NCI-H345 (cell line): ENCODE measurements at places on chromosomes 2 and 18.

- no peak for DNase-seq
Measured at GRCh38 chr2:207688597-207688996, 22.8 kb upstream of the CCNYL1 start.

GRCh38 chr18:47752796-47753645 is 177.4 kb downstream of the SMAD2 start:
- DNase-seq: no peak

DNA sequence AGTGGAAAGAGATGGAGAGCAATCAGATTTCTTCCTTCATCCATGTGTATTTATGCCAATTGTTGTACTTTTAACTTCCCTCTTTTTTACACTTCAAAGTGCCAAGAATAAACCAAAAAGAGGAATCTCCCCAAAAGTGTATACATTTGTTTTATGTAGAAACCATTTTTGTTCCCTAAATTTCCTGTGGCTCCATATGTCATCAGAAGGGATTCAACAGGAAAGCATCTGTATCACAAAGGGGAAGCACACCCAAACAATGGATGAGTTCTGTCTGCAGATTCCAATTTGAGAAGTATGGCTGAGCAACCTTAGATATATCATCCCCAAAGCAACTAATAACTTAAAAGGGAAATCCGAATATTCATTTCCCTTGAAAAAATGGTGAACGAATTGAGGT is 275.0 kb downstream of the MREG start:
- DNase-seq: no peak

DNA sequence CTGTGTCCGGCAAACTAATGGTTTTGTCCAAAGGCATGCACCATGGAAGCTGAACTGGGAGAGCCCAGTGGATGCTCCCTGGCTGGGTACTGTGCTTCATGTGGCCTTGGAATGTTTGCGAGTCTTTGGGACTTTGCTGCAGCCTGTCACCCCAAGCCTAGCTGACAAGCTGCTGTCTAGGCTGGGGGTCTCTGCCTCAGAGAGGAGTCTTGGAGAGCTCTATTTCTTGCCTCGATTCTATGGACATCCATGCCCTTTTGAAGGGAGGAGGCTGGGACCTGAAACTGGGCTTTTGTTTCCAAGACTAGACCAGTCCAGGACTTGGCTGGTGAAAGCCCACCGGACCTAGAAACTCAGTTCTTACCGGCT is 1.7 kb downstream of the MARS2 start:
- DNase-seq: no peak

DNA sequence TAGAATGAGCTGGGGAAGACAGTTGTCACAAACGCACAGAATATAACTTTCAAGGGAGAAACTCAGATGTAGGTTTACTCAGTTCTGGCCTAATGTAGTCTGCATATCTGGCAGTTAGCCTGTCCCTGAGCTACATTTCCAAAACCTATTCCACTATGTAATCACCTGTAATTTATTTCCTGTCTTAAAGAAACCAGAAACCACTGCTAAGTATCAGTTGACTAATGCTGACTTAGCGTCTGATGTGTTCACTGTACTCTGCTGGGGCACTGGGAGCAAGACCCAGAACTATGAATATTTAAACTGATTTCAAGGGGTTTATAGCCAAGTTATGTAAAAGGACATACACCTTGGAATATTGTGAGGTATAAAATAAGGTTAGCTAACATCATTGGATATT is 1995.2 kb upstream of the PIK3C3 start:
- no peak for DNase-seq

GRCh38 chr2:232680006-232680405 is 17.1 kb upstream of the GIGYF2 start:
- no peak for DNase-seq

- no peak for DNase-seq
Measured at GRCh38 chr2:145729993-145730770, 1210.3 kb upstream of the ZEB2 start.

DNA sequence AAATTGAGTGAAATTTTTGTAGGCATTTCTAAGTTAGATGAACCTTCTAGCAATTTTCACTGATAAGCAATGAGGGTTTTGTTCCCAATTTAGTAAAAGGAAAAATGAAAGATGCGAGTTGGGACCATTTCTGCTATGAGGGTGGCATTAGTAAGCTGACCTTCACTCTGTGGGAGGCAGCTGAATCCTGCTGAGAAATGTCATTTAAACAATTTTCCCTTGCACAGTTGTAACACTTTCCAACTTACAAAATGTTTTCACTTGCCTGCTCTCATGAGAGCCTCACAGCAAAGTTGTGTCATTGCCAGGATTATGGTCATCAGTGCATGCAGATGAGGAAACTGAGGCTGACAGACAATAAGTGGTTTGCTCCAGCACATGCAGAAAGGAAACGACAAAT is 527.7 kb downstream of the TNS1 start:
- no peak for DNase-seq

DNA sequence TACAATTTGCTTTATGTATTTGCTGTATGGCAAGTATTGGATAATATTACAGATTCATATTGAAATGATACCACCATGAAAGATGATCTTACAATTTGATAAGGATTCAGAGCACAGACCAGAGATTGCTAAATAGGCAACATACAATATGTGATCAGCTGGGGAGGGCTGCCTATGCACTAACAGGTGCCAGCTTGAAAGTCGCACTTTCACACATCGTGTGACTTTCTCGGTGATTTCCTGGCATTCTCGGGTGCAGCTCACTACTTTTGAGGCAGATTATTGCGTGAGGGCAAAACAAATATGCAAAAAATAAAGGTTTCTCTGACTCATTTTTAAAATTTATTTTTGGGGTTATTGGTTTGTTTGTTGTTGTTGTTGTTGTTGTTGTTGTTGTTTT is 36.0 kb downstream of the RBMS1 start:
- no peak for DNase-seq

DNA sequence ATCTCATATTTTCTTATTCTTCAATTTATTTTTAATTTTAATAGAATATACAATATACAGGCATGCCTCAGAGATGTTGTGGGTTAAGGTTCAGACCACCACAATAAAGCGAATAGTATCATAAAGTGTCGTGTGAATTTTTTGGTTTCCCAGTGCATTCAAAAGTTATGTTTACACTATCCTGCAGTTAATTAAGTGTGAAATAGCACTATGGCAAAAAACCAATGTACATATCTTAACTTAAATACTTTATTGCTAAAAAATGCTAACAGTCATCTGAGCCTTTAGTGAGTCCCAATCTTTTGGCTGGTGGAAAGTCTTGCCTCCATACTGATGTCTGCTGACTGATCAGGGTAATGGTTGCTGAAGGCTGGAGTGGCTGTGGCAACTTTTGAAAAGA is 637.6 kb downstream of the TDRD15 start:
- DNase-seq: no peak

DNA sequence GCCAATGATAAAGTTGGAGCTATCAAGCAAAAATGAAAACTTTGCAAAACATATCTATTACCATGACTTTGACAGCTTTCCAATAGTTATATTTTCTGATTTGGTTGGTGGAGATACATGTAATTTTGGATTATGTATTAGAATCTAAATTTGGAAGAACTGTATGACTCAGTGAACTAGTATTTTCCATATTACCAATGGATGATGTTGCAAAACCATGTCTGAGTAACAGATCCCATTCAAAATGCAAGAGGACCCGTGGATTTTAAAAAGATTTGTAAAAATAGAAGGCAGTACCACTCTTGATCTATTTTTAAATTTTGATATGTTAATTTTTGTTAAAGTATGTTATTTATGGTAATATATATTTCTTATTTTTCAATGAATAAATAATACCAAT is 83.0 kb downstream of the TAF4B start:
- no peak for DNase-seq

DNA sequence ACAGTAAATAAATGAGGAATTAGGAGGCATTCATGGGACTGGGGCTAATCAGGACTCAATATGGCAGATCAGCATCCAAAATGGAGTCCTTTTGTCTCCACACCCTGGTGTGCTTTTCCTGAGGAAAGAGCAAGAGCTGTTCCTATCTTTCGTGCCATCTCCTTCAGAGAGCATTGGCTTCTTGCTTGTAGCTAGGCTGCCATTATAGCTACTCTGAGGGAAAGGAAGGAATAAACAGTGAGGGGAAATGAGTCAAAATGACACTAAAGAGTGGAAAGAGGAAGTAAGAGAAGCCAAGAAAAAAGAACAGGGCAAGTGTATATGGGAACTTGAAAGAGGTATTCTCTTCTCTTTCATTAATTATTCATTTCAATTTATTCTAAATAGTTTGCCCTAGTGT is 8.4 kb upstream of the NMI start:
- no peak for DNase-seq

DNA sequence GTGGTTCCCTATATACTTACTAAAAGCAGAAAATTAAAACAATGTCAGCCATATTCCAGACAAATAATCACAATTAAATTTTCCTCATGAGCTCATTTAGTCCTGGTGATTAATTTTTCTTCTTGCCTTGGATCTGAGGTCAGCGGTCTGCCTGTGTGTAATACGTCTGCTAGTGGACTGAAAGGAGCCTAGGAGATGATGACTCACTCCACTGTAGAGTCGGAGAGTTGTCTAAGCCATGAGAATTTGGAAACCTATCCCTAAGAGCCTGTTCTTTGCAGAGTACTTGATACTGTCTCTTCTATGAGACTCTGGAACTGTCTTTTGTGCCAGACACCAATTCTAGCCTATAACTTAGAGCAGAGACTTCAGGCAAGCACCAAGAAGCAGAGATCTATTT is 94.2 kb upstream of the RAB27B start:
- no peak for DNase-seq

GRCh38 chr18:27114842-27115241 is 70.3 kb downstream of the CHST9 start:
- DNase-seq: no peak

GRCh38 chr18:49189772-49190171 is 239.0 kb upstream of the SMAD7 start:
- no peak for DNase-seq

GRCh38 chr18:74438091-74438490 is 19.0 kb downstream of the DIPK1C start:
- no peak for DNase-seq

- no peak for DNase-seq
Measured at GRCh38 chr2:139403948-139404347, 623.8 kb upstream of the NXPH2 start.

GRCh38 chr2:44778671-44779476 is 162.6 kb upstream of the SIX3 start:
- DNase-seq: no peak

DNA sequence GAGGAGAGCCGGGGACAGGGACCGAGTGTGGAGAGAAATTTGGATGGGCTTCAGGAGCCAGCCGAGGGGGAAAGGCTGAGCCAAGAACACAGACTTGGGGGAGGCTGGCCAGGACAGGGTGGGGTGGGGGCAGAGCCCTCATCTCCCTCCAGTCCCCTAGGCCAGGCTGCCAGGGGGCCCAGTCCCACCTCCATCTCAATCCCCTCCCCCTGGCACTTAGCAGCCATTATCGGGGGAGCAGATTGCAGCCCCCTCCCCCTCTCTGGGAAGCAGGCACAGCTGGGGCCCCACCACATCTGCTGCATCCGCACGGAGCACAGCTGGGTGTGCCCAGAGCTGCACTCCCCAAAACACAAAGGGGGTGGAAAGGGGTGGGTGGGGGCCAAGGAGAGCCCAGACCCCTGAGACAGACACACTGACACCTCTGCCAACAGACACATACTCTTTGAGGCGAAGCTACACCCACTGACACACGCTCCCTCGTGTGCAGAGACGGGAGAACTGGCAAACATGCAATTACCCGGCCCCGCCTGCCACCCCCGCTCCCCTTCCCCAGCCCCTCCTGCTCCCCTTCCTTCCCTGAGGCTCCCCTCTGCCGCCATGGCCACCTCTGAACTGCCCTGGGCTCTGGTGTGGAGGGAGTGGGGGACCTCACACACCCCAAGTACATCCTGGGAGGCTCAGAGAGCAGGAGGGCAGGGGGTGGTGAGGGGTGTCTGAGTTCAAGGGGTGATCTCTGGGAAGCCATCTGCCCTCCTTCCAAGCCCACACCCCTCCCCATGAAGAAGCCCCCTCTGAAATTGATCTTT is 5.1 kb upstream of the ASIC4 start:
- DNase-seq: no peak

- DNase-seq: no peak
Measured at GRCh38 chr2:117323331-117323730, 491.2 kb upstream of the DDX18 start.
